ENCODE measurements at places on chromosomes 6 and 20. TPM values are rescaled to one million over a fixed set of nuclear protein-coding genes. Genes with fewer than 3 reads are reported as not detected.

GRCh38 chr6:21049572-21049971 is 515.3 kb downstream of the CDKAL1 start:
- no peak for DNase-seq
- H3K4me3 ChIP-seq: no peak overlapping the region
- no peaks in the 10 kb centered on the region for H3K27me3 ChIP-seq
- no peaks in the 10 kb centered on the region for H3K4me1 ChIP-seq
- H3K36me3 ChIP-seq: no peaks in the 10 kb centered on the region

- no peak overlapping the region for H3K27ac ChIP-seq
- H3K4me1 ChIP-seq: no peaks in the 10 kb centered on the region
- no peak overlapping the region for H3K4me3 ChIP-seq
- no peaks in the 10 kb centered on the region for H3K36me3 ChIP-seq
- H3K27me3 ChIP-seq: no peaks in the 10 kb centered on the region
Measured at GRCh38 chr6:115847671-115848070, 213.0 kb downstream of the FRK start.

GRCh38 chr6:81636930-81637568 is 115.4 kb downstream of the TENT5A start:
- H3K4me3 ChIP-seq: no peak overlapping the region
- no peak for DNase-seq
- no peaks in the 10 kb centered on the region for H3K4me1 ChIP-seq
- no peaks in the 10 kb centered on the region for H3K27me3 ChIP-seq
- H3K27ac ChIP-seq: no peak overlapping the region

GRCh38 chr6:135814043-135814442 is 37.5 kb upstream of the PDE7B start:
- no peak overlapping the region for H3K27ac ChIP-seq
- no peak for DNase-seq
- no peaks in the 10 kb centered on the region for H3K36me3 ChIP-seq

GRCh38 chr6:42279966-42280629 is 62.4 kb upstream of the MRPS10 start:
- peak overlapping the region; percentile 10 for H3K4me3 ChIP-seq
- H3K27ac ChIP-seq: peak overlapping the region; percentile 50
- no peaks in the 10 kb centered on the region for H3K27me3 ChIP-seq
- no peaks in the 10 kb centered on the region for H3K36me3 ChIP-seq
- no peak for DNase-seq

GRCh38 chr6:69866351-69866769 is at the start of gene COL19A1:
COL19A1 (plus strand) TSS chr6:69866556; CDS start chr6:69879568, 13,012 bp downstream.
- peak within 1 kb of the TSS; percentile 77 for H3K27ac ChIP-seq
- H3K4me3 ChIP-seq: peak within 1 kb of the TSS; percentile 62
- DNase-seq: no peak
- no peaks in the 10 kb centered on the region for H3K4me1 ChIP-seq
- H3K27me3 ChIP-seq: no peaks in the 10 kb centered on the region

GRCh38 chr6:84150705-84151104 is 76.7 kb downstream of the CEP162 start:
- no peaks in the 10 kb centered on the region for H3K4me1 ChIP-seq
- no peak overlapping the region for H3K27ac ChIP-seq
- no peaks in the 10 kb centered on the region for H3K27me3 ChIP-seq
- no peak overlapping the region for H3K4me3 ChIP-seq
- H3K36me3 ChIP-seq: no peaks in the 10 kb centered on the region

DNA sequence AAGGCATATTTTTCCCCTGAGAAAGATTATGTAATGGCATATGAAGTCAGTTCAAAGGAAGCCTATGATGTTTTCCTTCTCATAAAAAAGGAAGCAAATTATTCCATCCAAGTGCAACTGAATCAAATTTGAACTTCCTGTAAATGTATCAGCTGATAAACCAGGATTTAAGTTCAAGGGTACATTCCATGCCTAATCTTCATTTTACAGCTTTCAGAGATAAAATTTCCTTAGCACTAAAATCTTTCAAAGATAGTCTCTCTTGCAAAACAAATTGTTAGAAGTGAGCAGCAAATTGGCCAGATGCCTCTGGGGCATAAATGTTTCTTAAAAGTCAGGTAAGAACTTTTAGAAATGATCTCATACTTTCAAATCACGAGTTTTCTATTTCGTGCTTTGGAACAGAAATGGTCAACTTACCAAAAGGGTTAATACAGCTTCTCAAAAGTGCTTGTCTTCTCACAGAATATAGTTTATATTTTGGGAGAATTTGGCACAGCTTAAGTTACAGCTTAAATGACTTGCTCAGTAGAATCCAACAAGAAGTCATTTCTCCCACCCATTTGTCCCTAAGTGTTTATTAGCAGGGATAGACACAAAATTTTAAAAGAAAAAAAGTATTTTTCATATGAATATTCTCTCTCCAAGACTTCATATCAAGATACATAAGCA is 2.7 kb upstream of the TCF21 start:
- no peak overlapping the region for H3K4me3 ChIP-seq
- H3K27ac ChIP-seq: peak overlapping the region; percentile 90
- peaks cover 18% of the 10 kb centered on the region for H3K27me3 ChIP-seq
- H3K36me3 ChIP-seq: no peaks in the 10 kb centered on the region
- peaks cover 13% of the 10 kb centered on the region for H3K4me1 ChIP-seq

- no peak overlapping the region for H3K4me3 ChIP-seq
- DNase-seq: no peak
- no peaks in the 10 kb centered on the region for H3K36me3 ChIP-seq
- no peaks in the 10 kb centered on the region for H3K27me3 ChIP-seq
Measured at GRCh38 chr6:45783716-45784115, 231.9 kb downstream of the CLIC5 start.

GRCh38 chr6:159728531-159728964 is 1.2 kb downstream of the WTAP start:
- H3K4me3 ChIP-seq: peak overlapping the region; percentile 87
- no peaks in the 10 kb centered on the region for H3K36me3 ChIP-seq
- H3K4me1 ChIP-seq: peaks cover 58% of the 10 kb centered on the region
- peak overlapping the region; percentile 100 for H3K27ac ChIP-seq
- no peak for DNase-seq

DNA sequence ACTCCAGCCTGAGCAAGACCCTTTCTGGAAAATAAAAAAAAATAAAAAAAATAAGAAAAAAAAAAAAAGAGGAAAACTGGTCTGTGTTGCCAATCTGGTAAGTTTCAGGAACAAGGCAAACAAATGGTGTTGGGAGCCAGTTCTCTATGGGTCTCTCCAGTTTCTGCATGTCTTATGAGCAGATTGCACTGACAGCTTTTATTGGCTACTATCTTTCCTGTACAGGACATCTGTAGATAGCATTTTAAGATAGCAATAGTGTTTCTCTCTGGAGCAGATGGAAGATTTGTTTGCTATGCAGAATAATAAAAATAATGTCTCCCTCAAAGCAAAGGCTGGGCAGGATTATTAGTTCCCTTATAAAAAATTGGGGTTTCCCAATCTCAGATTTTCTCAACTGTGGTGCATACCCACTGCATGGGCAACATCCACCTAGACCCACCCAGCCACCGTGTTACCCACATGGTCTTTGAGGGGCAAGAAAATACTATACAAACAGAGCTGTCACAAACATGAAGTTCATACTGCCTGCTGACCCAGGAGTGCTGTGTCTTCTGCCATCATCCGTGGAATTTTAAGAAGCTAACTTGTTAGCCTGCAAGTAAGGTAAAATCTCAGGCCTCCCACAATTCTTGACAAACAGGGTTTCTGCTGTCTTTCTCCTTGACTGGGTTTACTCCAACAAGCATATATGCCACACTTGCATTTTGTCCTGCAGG is 9.5 kb downstream of the GMDS start:
- H3K27ac ChIP-seq: no peak overlapping the region
- no peak overlapping the region for H3K4me3 ChIP-seq
- H3K36me3 ChIP-seq: no peaks in the 10 kb centered on the region
- H3K4me1 ChIP-seq: no peaks in the 10 kb centered on the region
- DNase-seq: no peak
- H3K27me3 ChIP-seq: no peaks in the 10 kb centered on the region

DNA sequence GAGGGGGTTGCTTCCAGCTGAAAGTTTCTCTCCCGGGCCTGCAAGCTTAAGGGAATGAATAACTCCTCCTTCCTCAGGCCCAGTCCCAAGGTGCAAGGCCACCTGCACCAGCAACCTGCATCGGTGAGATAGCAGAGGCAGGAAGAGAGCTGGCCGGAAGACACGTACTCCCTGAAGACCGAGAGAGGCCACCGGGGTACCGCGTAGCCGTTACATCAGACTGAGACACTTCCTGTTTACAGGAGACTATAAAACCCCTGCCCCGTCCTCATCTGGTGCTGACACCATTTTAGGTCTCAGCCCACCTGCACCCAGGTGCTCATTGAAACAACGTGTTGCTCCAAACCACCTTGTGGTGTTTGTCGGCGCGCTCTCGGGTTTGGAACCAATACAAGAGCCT is 60.5 kb upstream of the PRND start:
- H3K4me1 ChIP-seq: no peaks in the 10 kb centered on the region
- H3K36me3 ChIP-seq: no peaks in the 10 kb centered on the region
- no peak overlapping the region for H3K27ac ChIP-seq
- no peak for DNase-seq
- H3K4me3 ChIP-seq: no peak overlapping the region
- no peaks in the 10 kb centered on the region for H3K27me3 ChIP-seq

GRCh38 chr20:58651559-58651945 is 469 bp downstream of the STX16 start:
- no peak for DNase-seq
- H3K27ac ChIP-seq: peak overlapping the region; percentile 93
- H3K27me3 ChIP-seq: no peaks in the 10 kb centered on the region

DNA sequence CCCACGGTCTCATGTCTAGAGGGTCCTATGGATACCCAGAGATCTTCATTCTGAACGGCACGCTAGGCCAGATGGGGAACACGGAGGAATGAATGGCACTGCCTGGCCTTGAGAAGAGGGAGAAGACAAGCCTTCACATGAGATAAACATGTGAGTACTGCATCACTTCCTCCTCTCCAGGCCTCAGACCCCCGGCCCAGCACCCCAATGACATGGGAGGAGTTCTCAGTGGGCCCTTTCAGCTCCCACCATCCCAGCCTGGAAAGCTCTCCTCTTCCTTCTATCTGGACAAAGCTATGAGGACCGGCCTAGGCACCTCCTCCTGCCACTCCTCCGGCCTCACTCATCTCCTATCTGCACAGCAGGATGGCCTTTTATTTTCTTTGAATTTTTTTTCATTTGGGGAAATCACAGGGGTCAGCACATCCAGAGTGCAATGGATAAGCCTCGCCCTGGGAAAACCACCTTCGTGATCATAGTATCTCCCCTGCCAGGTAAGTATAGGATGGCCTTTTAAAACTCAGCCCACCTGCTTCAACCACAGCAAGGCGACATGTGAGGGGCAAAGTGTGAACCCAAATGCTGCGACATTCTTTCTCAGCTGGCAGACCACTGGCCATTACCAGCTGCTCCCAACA is 39.2 kb upstream of the CDKN1A start:
- no peak overlapping the region for H3K27ac ChIP-seq
- H3K36me3 ChIP-seq: no peaks in the 10 kb centered on the region
- no peak for DNase-seq
- H3K27me3 ChIP-seq: no peaks in the 10 kb centered on the region
- H3K4me3 ChIP-seq: no peak overlapping the region
- H3K4me1 ChIP-seq: no peaks in the 10 kb centered on the region

- no peaks in the 10 kb centered on the region for H3K36me3 ChIP-seq
- H3K27me3 ChIP-seq: no peaks in the 10 kb centered on the region
- DNase-seq: no peak
- no peak overlapping the region for H3K27ac ChIP-seq
Measured at GRCh38 chr6:44737829-44738528, 350.5 kb downstream of the CDC5L start.

DNA sequence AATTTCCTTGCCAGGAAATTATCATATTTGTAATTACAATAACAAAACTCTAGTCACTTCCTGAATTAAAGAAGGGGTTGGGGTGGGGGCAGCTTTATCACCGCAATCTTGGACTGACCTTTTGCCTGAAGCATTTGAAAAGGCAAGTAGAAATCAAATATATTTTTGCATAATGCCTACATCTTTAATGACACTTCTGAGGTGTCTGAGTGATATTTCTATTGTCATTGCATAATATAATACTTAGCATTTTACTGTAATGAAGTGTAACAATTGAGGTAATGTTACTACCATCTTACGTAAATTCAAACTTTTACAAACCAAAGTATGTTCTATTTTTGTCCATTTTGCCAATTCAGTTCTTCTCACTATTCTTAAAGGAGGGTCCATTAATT is 65.2 kb downstream of the SYNE1 start:
- no peaks in the 10 kb centered on the region for H3K36me3 ChIP-seq
- H3K4me1 ChIP-seq: no peaks in the 10 kb centered on the region
- no peak for DNase-seq
- no peaks in the 10 kb centered on the region for H3K27me3 ChIP-seq

GRCh38 chr20:50491926-50492634 is 18.1 kb upstream of the PTPN1 start:
- no peaks in the 10 kb centered on the region for H3K36me3 ChIP-seq
- no peaks in the 10 kb centered on the region for H3K4me1 ChIP-seq
- DNase-seq: no peak
- H3K4me3 ChIP-seq: no peak overlapping the region

GRCh38 chr6:165854061-165854862 is 191.2 kb upstream of the PDE10A start:
- no peaks in the 10 kb centered on the region for H3K36me3 ChIP-seq
- peaks cover 16% of the 10 kb centered on the region for H3K27me3 ChIP-seq
- H3K4me1 ChIP-seq: peaks cover 10% of the 10 kb centered on the region
- H3K27ac ChIP-seq: no peak overlapping the region
- H3K4me3 ChIP-seq: no peak overlapping the region
- DNase-seq: no peak

GRCh38 chr6:5257400-5257799 is 3.4 kb downstream of the LYRM4 start:
- H3K4me3 ChIP-seq: no peak overlapping the region
- no peak overlapping the region for H3K27ac ChIP-seq
- no peaks in the 10 kb centered on the region for H3K27me3 ChIP-seq
- H3K36me3 ChIP-seq: no peaks in the 10 kb centered on the region
- no peak for DNase-seq
- peaks cover 6% of the 10 kb centered on the region for H3K4me1 ChIP-seq

DNA sequence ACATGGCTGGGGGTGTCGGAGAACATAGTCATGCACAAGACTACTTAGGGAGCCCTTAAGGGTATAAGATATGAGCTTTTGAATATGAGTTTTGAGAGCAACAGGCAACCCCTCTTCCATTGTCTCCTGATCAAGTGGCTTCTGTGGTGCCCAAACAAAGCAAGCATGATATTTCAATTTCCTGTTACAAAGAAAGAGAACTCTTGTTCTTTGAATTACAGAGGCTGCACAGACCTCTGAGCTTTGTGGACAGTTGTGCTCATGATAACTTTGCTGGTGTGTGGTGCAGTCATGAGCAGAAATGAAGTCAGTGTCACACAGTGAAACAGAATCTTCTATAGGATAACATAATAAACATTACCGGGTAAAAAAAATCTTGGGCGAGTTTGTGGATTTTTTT is 66.8 kb upstream of the THEMIS start:
- DNase-seq: no peak
- H3K4me1 ChIP-seq: no peaks in the 10 kb centered on the region
- H3K4me3 ChIP-seq: no peak overlapping the region

GRCh38 chr6:32931211-32931610 is 9.6 kb downstream of the HLA-DMB start:
- no peak overlapping the region for H3K27ac ChIP-seq
- H3K4me1 ChIP-seq: no peaks in the 10 kb centered on the region
- H3K27me3 ChIP-seq: no peaks in the 10 kb centered on the region
- no peaks in the 10 kb centered on the region for H3K36me3 ChIP-seq
- DNase-seq: no peak

Gene RBM24
- 194 TPM for total RNA-seq

Gene DEFB121
- not detected for total RNA-seq

Gene POPDC3
- 39.3 TPM for total RNA-seq

Gene BEND3
- 1.9 TPM for total RNA-seq

Gene HLA-DOA
- total RNA-seq: 15.6 TPM

Gene TBC1D20
- 24.3 TPM for total RNA-seq

Gene CTCFL
- not detected for total RNA-seq

Gene CGA
- 0.52 TPM for total RNA-seq

Gene SIRPD
- not detected for total RNA-seq

Gene SPATS1
- not detected for total RNA-seq

Gene GTSF1L
- total RNA-seq: not detected

Gene TMEM244
- not detected for total RNA-seq

Gene C20orf202
- 0.20 TPM for total RNA-seq

Gene PDE7B
- total RNA-seq: 9.0 TPM
